ENCODE measurements at places on chromosomes 2 and 18. TPM values are rescaled to one million over a fixed set of nuclear protein-coding genes. Genes with fewer than 3 reads are reported as not detected.

PTPRM gene
- 45.6 TPM for total RNA-seq

CNRIP1 gene
- 11.6 TPM for total RNA-seq

EML6 gene
- 15.7 TPM for total RNA-seq

FOXI3 gene
- not detected for total RNA-seq

GDF7 gene
- total RNA-seq, result not detected

STPG4 gene
- total RNA-seq, result not detected

- DNase-seq, result peak; percentile 70
Measured at GRCh38 chr18:76476665-76477561, 18.1 kb downstream of the ZNF516 start.

GRCh38 chr2:59168766-59169165 is 927.6 kb upstream of the FANCL start:
- no peak for DNase-seq

DNA sequence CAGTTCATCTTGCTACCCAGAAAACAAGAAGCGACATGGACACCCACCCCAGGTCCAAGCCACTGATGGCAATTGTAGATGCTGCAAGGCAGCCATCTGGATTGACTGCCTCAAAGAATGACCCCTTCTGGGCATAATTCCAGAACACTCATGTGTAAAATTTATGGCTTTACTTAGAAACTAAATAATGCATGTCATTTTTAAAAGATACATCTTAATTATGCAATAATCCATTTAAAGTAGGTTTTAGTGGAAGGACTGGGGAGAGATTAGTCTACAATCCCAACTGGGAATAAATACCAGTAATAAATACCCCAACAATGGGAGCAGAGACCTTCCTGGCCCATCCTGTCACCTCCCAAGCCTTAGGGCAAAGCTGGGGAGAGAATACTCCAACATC is 247.7 kb downstream of the SS18 start:
- DNase-seq, result no peak

DNA sequence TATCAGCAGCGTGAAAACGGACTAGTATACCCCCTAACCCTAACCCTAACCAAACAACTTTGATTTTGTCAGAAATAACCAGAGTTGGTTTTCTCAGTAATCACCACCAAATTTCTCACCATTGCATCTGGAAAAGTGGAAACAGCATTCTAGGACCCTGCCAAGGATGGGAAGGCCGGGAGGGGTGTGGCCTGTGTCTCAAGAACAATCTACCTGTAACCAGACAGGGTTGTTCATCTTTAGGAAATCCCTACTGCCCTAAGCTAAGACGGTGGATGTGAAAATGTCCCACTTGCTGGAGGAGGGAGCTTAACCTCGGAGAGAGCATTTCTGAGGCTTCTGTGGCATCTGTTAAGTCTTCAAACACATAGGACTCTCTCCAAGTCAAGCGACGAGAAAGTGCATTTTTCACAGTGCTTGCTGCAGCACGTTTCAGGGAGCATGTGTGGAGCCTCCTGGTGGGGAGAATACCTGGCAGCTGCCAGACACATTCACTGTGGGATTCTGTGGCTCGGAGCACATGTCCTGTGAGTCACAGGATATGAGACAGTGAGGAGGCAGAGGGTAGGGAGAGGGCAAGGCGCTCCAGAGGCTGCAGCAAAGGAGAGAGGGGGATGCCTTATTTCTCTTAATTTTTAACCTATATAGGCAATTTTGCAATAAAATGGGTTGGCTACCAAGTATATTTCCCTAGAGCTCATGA is 207.5 kb downstream of the SPP2 start:
- peak; percentile 97 for DNase-seq

GRCh38 chr2:85164145-85164569 is 31.0 kb downstream of the TCF7L1 start:
- no peak for DNase-seq

DNA sequence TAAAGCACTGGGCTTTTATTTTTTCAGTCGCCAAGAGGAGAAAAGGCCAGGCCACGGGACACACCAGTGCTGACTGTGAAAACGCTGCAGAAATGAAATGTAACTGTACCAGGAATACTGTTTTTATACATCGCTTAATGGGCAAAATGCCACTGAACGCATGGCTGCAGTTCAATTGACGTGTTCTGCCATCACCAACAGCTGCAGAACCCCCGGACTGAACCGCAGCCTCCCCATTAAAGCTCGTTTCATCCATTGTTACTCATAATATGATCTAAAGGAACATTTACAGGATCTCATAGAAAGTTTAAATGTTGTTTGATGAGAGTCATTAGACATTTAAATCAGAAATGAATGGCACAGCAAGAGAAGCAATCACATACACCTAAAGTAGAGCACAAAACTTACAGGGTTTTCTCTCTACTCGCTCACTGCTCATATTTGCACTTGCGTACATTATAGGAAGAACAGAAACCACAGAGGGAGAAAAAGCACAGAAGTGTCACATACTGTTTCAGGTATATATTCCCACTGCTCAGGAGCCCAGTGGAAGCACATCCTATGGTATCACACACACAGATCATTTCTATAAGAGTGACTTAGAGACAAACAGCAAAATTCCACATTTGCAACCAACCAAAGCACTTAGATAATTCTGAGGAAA is 35.3 kb downstream of the TCF4 start:
- DNase-seq, result no peak

- DNase-seq, result no peak
Measured at GRCh38 chr2:149155196-149155969, 116.9 kb downstream of the LYPD6B start.

GRCh38 chr2:169354244-169354643 is 8.1 kb downstream of the LRP2 start:
- DNase-seq, result no peak

DNA sequence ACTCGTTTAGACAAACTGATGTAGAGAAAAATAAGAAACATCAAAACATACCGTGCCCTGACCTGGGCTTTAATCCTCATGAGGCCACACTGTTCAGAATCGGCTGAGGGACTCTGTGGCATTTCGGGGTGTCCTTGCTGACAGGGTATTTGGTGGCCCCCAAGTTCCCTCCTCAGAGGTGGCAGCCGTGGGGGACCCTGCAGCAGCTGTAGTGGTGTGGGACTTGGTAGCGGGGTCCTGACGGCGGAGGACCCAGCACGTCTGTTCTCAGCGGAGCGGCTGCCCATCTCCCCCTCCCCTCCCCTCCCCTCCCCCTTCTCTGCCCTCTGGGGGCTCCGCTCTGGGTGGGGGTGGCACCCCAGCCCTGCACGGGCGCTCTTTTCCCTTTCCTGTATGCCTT is 18.4 kb downstream of the KCNG2 start:
- DNase-seq, result no peak

DNA sequence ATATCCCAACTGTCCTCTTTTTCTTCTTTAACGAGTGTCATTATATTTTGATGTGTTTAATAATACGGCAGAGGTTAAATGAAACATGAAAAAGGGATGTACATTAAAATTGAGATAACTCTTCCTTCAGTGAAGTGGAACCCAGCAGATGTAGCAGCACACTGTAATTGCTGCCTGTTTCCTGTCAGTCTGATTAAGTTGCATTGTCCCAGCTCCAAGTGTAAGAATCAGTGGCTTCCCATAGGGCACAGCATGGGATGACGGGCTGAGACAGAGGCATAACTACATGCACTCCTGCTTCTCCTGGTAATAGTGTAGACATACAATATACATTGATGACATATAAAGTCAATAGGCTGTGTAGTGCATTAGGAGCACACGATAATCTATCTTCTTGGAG is 175.8 kb upstream of the TCF4 start:
- no peak for DNase-seq

GRCh38 chr18:36808681-36809080 is 20.1 kb downstream of the TPGS2 start:
- no peak for DNase-seq

DNA sequence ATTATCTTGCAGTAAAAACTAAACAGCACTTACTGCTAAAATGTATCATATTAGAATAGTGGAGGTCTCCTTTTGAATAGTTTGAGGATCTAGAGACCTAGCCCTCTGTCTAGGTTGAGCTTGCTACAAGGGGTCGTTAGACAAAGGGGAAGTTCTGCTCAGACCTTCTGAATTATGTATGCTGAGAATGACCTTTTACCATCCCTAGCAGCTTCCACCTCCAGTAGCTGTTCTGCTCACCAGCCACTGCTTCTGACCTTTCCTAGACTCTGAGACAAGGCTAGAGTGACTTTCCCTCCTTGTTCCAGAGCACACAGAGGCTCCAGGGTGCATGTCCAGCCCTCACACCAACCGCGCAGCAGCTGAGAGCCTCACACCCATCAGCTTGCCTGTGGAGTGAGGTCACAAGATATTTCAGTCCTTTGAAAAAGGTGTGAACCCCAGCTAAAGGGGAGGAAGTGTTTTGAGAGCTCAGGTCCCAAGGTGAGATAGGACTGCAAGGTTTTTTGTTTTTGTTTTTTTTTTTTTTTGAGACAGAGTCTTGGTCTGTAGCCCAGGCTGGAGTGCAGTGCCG is 289.3 kb upstream of the TNP1 start:
- no peak for DNase-seq

DNA sequence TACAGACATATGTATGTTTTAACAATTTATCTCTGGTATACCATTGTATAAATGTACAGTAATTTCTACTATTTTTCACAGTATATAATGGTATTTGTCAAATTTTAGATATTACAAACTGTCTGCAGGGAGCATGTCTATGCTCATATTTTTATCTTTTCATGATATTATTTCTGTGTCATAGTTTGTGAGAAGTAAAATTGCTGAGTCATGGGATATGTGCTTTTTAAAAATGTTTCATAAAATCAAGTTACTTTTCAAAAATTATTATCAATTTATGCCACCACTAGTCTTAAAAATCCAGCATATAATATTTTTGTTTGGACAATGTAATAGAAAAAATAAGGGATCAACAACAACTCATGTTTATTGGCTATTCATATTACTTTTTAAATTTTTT is 9.1 kb upstream of the ZNF804A start:
- no peak for DNase-seq

DNA sequence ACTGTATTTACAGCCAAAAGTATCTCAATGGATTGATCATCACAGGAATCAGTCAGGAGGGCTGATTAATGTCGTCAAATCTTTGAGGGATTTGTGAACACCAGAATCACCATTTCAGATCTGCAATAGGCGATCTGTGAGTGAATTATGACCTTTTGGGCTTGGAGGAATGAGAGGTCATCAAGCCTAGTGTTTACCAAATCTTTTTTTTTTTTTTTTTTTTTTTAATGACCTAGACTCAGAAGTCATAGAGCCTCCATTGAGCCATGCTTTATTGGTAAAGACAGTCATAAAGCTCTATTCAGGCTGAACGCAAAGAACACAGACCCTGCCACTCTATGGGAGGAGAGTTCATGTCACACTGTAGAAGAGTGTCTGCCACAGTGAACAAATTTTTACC is 97.7 kb downstream of the SOCS6 start:
- no peak for DNase-seq

DNA sequence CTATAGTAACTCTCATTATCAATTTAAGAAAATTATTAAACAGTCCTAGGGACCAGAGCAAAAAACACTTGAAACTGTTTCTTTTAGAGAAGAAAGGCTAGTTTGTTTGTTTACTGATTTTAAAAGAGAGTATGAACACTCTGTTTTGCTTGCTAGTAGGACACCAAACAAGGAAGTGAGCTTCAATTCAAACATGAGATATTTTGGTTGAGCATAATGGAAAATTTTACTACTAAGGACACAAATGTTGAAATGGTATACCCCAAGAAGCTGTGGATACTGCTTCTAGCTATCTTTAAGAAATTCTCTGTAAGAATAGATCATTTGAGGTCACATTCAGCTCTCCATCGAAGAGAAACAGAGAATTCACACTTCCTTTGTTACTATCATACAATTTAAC is 216.3 kb upstream of the SMAD7 start:
- no peak for DNase-seq

DNA sequence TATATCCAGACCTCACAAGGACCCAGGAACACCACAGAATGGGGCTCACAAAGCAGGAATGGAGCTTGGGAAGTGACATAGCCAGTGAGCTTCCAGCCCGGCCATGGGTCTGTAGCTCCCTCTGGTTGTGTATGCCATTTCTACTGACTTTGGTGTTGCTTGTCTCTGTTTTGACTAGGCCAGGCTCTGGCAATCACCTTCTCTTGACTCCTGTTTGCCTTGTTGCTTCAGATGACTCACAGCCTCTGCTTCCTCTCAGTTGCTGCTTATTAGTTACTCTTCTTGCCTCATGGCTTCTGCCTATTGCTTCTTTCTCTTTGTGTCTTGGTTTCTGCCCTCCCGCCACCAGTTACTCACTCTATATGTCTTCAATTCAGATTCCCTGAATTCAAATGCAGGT is 15.8 kb upstream of the IER3IP1 start:
- DNase-seq, result peak; percentile 26

DNA sequence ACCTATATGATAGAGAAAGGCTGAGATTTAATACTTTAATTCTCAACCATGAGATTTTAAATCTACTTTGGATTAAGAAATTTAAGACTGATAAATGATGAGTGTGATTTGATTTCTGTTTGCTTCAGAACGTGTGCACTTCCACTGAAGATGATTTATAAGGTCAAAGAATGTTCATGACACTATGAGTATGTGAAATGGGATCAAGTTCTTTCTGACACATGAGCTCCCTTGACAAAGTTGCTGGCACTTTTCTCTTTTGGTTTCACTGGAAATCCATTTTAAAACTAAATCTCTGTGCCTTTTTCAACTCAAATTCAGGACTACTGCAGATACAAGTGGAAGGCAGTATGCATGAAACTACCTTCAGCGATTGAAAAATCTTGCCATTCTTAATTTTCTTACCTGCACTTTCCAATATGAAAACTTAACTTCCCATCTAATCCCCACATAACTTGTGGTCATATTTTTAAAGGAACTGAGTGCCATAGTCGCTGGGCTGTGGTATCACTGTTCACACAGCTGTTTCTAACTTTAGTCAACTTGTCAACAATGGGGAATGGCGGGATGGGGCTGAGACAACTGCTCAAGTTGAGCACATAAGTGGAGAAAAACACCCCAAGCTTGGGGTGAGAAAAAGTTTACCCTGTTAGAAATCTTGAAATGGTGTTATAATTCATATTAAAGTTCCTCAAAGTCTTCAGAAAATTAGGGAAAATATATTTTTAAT is 51.8 kb upstream of the TTN start:
- DNase-seq, result no peak

DNA sequence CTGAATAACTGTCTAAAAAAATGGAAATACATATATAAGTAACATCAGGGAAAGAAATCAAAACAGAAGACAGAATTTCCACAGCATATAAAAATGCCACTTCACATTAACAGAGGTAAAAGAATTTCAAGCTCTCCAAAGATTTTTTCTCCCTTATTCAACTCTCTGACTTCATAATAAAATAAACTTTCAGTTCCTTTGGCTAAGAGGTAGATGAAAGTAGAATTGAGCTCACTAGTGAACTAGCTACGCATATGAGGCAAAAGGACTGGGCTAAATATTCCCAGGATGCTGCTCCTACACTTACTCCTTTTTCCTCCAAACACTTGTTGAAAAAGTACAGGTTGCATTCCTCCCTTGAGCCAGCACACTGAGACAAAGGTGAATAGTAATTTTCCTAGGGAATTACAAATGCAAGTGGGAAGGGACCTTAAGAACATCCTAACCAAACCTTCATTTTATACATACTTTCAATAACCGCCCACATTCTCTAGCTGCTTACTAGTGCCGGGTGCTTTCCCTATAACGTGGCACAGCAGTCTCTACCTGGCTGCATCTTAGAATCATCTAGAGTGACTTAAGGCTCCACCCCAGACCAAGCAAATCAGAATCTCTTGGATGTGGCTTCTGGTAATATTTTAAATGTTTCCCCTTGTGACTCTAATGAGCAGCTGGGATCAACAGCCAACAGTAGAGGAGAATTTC is 136.6 kb downstream of the MTCL1 start:
- DNase-seq, result peak; percentile 27

All from PC-3 (cell line).